Endothelial cell (in vitro differentiated cells): ENCODE measurements at places on chromosomes 2 and 18.

DNA sequence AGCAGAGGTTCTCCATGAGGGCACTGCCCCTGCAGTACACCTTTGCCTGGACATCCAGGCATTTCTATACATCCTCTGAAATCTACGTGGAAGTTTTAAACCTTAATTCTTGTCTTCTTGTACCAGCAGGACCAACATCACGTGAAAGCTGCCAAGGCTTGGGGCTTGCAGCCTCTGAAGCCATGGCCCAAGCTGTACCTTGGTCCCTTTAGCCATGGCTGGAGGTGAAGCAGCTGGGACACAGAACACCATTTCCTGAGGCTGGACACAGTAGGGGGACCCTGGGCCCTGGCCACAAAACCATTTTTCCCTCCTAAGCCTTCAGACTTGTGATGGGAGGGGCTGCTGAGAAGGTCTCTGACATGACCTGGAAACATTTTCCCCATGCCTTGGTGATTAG, 32.8 kb upstream of the CCDC141 start:
- no peak for DNase-seq

GRCh38 chr2:21453723-21454450, 330.1 kb downstream of the TDRD15 start:
- no peak for DNase-seq

DNA sequence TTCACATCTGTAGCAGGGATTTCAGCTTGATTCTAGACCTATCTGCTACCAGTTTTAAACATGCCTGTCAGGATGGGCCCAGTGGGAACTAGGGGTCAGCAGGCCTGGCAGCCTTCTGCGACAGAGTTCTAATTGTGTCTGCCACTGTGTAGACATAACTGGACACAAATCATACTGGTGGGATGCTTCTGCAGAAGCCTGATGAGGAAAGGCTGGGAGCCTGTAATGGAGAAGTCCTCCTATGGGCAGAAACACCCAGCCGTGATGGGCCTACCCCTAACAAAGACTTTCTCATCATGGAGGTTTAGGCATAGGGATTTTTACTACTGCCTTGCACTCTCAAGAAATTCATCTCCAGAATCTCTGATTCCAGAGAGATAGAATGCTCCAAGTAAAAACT, 166.9 kb downstream of the PDE11A start:
- DNase-seq: no peak

- no peak for DNase-seq
Measured at GRCh38 chr18:49812286-49813068, 856 bp downstream of the ACAA2 start.

GRCh38 chr18:45974088-45974536, 7.0 kb upstream of the EPG5 start:
- DNase-seq: peak; percentile 47

DNA sequence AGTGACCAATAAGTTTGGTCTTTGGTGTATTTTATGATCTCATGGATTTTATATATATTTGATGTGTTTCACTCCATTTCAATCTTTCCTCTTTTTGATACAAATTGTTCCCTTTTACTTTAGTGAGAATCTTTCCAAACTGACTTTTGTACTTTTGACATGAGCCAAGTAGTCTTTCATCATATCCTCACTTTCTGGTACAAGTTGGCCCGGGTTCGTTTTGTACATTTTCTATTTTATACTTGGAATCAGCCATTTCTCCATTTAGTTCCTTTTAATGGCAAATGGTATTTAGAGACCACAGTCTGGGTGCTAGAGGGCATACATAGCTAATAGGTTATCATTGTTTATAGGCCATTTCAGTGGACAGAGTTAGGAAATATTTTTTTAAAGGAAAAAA, 147.9 kb upstream of the MYO3B start:
- DNase-seq: no peak

DNA sequence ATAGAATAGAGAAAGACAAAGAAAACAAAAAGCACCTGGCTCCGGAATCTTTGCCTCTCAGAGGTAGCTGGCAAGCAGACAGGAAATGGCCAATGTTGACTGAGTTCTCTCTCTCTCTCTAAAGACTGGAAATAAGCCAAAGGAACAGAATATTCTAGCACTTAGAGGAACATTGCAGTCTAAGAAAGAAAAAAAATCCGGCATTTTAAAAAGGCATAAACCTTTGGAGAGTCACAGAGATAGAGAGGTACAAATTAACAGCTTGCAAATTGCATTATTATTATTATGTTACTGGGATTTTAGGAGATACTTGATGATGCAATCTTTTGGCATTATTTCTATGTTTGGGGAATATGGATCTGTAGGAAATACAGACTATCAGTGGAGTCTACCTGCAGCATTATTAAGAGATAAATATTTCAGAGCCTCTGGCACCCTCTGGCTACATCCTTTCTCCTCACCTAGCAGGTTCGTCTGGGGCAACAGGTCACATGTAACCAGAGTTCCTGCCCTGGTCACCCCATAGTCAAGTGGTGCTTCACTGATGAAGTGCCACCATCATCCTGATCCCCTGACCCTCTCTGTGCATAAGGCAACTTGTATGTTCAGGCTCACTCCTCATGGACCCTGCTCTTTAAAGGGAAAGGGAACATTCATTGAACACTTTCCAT, 318.9 kb upstream of the ACVR2A start:
- no peak for DNase-seq

DNA sequence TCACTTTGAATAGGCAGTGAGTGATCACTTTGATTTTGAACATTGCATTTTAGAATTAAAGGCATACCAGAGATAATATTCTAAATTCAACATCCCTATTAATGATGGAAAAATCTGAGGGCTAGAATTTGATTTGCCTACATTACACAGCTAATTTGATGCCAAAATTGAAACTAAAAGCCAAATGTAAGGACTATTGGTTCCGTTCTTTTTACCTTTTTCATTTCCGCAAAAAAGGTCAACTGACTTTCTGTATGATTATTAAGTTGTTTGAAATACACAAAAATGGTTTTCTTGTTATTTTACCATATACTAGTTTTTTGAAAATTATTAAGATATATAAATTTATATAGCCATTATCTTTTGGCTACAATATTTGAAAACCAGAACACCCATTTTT, 117.5 kb downstream of the SCN3A start:
- no peak for DNase-seq

- no peak for DNase-seq
Measured at GRCh38 chr2:221085341-221085900, 486.7 kb downstream of the EPHA4 start.
